ENCODE measurements at places on chromosomes 11 and 22. TPM values are rescaled to one million over a fixed set of nuclear protein-coding genes. Genes with fewer than 3 reads are reported as not detected.

SMC1B gene
- total RNA-seq, result not detected

VSIG10L2 gene
- total RNA-seq, result not detected

DGCR6 gene
- total RNA-seq, result 10.1 TPM

MISFA gene
- total RNA-seq, result 0.85 TPM

CCDC88B gene
- 8.7 TPM for total RNA-seq

VWCE gene
- 0.21 TPM for total RNA-seq
